PC-3 (cell line): ENCODE measurements at places on chromosomes 7 and 10.

DNA sequence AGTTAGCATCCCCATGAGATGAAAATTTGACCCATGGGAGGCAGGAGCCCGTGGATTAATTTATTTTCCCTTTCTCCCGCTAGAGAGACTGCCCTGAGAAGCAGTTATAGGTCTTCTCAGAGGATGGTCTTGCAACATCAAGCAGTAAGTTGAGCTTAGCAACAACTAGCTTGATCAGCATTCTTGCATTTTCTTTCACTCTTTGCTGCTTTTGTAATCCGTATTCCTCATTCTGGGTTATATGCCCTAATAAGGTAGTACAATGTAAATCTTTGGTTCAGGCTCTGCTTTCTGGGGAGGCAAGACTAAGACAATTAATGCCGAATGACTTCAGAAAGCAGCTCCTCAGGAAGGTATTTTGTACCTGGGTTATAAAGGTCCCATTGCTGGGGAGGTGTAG, 146.8 kb downstream of the FZD1 start:
- no peak for DNase-seq

- DNase-seq = peak; percentile 62
Measured at GRCh38 chr10:74113546-74113945, 37.1 kb downstream of the AP3M1 start.

DNA sequence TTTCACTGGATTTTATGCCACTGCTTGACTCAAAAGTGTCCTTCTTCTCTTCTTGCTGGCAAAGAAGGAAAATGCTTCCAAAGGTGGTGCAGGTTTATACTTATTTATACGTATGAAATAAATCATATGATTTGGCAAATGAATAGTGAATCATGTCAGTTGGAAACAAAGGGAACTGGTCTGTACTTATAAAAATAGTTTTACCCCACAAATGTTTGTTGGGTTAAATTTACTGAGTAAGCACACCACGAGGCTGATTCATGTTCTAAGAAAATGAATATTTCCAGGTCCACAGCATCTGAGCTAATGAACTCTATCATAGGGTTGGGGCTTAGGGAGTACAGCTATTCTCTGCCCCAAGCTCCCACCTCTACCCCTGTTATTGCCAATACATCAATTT, 232.2 kb downstream of the TRIL start:
- DNase-seq = peak; percentile 67

DNA sequence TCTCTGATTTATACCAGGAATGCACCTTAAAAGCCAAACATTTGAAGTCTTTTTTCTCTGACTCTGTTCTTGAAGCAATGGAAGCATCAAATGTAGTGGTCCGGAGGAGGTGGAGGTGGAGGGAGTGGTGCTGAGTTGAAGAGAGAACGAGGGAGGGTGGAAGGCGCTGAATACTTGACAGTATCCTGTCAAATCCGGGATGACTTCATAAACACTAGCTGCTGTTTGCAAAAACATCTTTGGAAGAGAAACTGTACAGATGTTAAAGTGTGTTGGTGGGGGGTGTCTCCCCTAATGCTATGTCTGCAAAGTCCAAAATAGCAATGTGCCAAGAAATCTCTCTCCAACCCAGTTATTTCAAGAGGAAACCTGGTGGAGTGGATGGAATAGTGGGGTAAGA, 328.5 kb upstream of the AUTS2 start:
- no peak for DNase-seq

DNA sequence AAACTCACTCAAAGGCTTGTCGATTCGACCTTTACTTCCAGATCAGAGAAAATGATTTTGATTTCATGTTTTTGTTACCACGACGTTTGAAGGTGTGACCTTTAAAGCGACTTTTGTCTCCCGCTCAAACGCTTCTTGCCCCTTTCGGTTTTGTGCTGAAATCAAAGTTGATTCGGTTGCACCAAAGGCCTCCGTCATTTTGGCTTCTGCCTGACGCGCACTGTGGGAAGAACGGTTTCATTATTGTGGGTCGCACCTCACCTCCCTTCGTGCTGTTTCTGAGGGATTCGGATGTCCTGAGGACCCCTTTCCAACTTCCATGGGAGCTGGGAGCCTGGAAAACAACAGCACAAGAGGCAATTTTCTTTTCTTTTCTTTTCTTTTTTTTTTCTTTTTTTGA, 176.9 kb downstream of the DNAJB6 start:
- no peak for DNase-seq

GRCh38 chr10:130424418-130424817, 288.2 kb downstream of the GLRX3 start:
- DNase-seq = no peak
